ENCODE measurements at places on chromosomes 7 and 10. TPM values are rescaled to one million over a fixed set of nuclear protein-coding genes. Genes with fewer than 3 reads are reported as not detected.

DNA sequence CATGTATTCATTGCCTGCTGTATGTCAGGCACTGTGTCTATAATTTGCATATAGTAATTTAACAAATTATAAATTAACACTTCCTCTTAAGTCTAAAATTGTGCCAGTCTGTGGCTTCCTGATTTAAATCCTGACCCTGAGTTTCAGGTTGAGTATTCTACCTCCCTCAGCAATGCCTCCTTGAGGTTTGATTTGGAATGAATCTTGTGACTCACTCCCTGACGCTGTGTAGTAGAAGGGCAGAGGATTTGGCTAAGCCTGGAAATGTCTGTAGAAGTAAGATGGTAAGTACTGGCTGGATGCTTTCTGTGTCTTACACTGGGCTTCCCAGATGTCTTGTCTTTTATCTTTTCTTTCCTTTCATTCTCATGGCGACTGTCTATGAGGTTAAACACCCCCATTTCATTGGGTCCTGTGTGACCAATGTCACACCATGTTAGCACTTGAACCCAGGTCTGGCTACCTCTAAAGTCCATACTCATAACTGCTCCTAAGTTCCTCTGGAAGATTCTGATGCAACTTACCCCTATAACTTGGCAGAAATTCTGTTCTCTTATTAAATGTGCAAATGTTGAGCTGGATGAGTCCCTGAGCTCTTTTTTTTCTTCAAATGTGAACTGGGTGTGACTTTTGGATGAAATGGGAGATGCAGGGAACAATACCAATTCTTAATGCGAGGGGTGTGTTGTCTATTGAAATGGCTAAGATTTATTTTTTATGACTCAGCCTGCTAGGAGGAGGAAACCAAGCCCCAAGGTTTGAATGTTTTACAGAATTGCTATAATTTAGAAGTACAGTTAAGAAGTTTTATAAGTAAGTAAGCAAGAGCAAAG, 48.5 kb downstream of the PLCE1 start:
- peak; percentile 89 for DNase-seq

GRCh38 chr10:110694263-110694662, 50.1 kb downstream of the RBM20 start:
- no peak for DNase-seq

DNA sequence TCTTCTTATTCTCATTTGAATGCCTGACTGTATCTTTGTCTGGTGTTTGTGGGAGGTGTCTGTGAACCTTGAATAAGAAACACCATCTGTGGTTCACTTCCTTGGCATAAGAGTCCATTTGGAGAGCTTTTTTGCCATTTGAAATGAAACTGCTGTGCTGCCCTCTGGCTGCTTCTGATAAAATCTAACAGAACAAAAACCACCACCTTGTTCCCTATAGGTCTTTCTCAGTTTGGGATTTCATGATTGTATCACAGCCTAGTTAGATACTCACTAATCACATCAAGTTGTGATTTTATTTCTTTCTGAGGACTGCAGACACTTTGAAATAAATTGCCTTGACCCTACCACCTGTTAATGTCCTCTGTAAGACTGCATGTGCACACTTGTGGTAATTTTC, 102.7 kb upstream of the FAM13C start:
- DNase-seq, result no peak

DNA sequence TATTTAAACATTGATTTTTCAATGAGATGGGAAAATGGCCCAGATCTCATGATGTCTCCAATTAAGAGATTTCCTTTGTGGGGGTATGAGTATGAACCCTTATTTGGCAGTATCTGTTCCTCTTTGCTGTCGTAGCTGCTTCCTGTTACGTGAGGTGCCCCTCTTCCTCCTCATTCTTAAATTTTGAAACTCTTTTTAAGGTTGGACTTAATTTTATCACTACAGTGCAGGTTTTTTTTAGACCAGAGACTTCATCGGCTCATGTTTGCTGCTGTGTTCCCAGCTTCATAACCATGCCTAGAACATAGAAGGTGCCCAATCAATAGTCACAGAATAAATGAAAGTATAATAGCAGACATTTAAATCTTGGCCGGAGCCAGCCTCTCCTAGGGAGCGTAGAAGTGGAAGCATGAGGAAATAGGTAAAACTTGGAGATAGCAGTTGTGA, 2.4 kb downstream of the MIOS start:
- no peak for DNase-seq

- DNase-seq, result no peak
These were observed 1.8 kb downstream of the ARMC10 start for GRCh38 chr7:103076764-103077163.

Gene OR2A7
- polyA plus RNA-seq, result 0.53 TPM

- no peak for DNase-seq
These were observed 15.1 kb upstream of the ELN start for GRCh38 chr7:74012842-74013249.

GRCh38 chr7:120360918-120361317, 87.9 kb downstream of the KCND2 start:
- no peak for DNase-seq

GRCh38 chr7:72919256-72919775, 5.6 kb upstream of the POM121 start:
- DNase-seq, result no peak

Gene GRM3
- not detected for polyA plus RNA-seq

DNA sequence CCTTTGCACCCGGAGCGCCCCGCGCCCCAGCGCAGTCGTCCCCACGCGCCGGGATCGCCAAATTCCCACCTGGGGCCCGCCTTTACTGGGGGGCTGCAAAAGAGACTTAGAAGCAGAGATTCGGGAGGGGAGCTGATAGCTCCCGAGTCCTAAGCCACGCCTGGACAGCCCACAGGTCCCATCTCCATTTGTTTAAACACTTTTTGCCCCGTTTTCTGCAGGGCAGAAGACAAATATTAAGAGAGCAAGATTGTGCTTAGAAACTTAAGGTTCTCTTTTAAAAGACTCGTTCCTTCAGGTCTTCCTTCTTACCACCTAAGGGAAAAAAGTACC, 299.1 kb upstream of the NFE2L3 start:
- no peak for DNase-seq

Gene UPK3B
- not detected for polyA plus RNA-seq

Gene BMPER
- 8.8 TPM for polyA plus RNA-seq

Gene SPDYE9
- polyA plus RNA-seq, result not detected

Gene UCMA
- not detected for polyA plus RNA-seq

GRCh38 chr7:140982508-140982907, 32.2 kb downstream of the MRPS33 start:
- DNase-seq, result no peak

Gene SLIT1
- 0.02 TPM for polyA plus RNA-seq

DNA sequence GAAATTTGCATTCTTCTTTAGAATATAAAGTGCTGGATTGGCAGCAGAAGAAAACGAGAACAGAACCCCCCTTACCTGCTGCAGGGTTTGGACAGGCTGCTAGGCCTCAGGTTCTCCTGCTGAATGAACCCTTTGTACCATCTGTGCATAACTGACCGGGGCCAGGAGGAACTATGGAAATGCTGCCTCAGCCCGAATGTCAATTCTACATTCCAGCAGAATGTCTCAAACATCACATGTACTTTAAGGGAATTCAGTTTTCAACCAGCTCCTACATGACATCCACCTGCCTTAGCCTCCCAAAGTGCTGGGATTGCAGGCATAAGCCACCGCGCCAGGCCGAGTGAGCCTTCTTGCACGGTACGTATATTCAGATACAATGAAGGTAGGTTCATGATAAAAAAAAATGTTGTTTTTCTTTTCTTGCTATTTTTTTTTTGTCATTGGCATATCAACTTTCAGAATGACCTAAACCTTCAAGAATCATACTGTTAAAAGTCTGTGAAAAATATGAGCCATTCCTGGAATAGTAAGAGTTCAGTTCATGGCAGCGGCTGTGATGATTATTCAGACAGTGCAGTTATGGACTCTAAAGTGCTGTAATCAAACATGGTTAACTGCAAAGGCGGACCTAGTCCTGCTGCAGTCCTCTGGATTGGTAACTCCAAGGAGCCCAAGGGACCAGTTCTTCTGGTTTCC, 84.4 kb upstream of the TNS3 start:
- DNase-seq, result no peak
